Glutamatergic neuron (in vitro differentiated cells): ENCODE measurements at places on chromosomes 7 and 10.

DNA sequence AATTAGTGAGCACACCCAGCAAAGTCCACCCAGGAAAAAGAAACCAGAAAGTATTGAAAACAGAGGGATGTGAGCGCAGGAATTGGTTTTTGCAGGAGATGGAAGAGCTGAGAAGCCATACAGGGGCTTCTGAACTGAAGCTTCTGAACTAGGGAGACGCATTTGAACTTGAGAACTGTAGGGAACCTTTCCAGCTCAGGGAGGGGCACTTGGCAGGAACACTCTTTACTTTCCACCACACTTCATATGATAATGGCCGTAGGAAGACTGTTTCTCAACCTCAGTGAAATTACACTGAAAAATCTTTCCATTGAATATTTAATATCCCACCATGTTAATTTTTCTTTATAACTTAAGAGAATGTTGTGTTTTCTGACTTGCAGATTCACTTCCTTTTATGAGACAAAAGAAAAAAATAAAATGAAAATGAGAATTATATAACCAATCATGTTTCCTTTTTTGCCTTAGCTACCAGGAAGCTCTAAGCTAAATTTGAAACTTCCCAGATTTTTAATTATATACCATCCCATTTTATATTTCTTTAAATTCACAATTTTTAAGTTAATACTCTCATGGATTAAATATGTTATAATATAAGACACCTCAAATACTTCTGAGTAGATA, 98.3 kb upstream of the TCF7L2 start:
- no peak overlapping the region for H3K4me3 ChIP-seq
- H3K27ac ChIP-seq, result no peak overlapping the region
- no peaks in the 10 kb centered on the region for H3K27me3 ChIP-seq
- DNase-seq, result no peak

GRCh38 chr10:96269438-96270300, 1.7 kb downstream of the BLNK start:
- no peak overlapping the region for H3K27ac ChIP-seq
- peaks cover 2% of the 10 kb centered on the region for H3K27me3 ChIP-seq
- no peaks in the 10 kb centered on the region for H3K36me3 ChIP-seq
- no peak for DNase-seq
- no peak overlapping the region for H3K4me3 ChIP-seq
- H3K4me1 ChIP-seq, result peaks cover 6% of the 10 kb centered on the region

- H3K4me1 ChIP-seq, result no peaks in the 10 kb centered on the region
- no peak overlapping the region for H3K27ac ChIP-seq
- peaks cover 1% of the 10 kb centered on the region for H3K27me3 ChIP-seq
- no peak overlapping the region for H3K4me3 ChIP-seq
These were observed 56.4 kb downstream of the THNSL1 start for GRCh38 chr10:25072786-25073185.

DNA sequence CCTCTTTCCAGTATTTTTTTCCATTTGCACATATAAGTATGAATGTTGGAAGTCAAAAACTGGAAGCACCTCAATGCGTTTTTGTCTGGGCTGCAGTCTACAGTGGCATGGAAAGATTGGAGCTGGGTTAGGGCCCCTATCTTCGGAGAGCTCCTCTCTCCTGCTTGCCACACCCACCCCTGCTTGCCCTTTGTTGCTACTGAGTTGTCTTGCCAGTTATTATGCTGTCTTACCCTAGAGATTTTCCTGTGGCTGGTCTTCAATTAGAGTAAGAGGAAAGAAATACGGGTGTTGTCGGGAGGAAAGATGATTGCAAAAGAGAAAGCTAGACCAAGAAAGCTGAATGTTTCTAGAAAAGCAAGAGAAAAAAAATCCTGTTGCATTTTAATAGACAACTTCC, 228.9 kb upstream of the CELF2 start:
- no peak for DNase-seq
- H3K4me3 ChIP-seq, result no peak overlapping the region

DNA sequence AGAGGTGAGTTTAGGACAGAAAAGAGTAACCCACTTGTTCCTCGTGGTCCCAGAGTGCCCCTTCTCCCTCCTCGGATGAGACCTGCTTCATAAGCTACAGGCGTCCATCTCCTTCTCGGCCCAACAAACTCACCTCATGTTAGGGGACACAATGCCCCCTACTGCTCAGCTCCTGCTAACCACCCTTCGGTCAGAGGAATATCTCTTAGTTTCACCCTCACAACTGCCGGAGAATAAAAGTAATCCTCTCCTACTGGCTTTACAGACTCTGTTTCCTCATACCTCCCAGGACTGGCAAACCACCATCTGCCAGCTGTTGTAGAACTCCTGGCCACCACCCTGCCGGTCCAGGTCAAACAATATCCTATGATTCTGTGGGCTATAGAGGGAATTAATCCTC, 3.2 kb downstream of the AKR1B15 start:
- peaks cover 5% of the 10 kb centered on the region for H3K27me3 ChIP-seq
- H3K36me3 ChIP-seq, result no peaks in the 10 kb centered on the region
- no peak for DNase-seq
- H3K4me3 ChIP-seq, result no peak overlapping the region
- H3K27ac ChIP-seq, result no peak overlapping the region

GRCh38 chr7:5620459-5620881, 161.0 kb downstream of the RNF216 start:
- H3K4me3 ChIP-seq, result no peak overlapping the region
- H3K4me1 ChIP-seq, result peaks cover 17% of the 10 kb centered on the region
- H3K27me3 ChIP-seq, result peaks cover 7% of the 10 kb centered on the region
- H3K36me3 ChIP-seq, result no peaks in the 10 kb centered on the region
- peak overlapping the region; percentile 84 for H3K27ac ChIP-seq
- peak; percentile 85 for DNase-seq

DNA sequence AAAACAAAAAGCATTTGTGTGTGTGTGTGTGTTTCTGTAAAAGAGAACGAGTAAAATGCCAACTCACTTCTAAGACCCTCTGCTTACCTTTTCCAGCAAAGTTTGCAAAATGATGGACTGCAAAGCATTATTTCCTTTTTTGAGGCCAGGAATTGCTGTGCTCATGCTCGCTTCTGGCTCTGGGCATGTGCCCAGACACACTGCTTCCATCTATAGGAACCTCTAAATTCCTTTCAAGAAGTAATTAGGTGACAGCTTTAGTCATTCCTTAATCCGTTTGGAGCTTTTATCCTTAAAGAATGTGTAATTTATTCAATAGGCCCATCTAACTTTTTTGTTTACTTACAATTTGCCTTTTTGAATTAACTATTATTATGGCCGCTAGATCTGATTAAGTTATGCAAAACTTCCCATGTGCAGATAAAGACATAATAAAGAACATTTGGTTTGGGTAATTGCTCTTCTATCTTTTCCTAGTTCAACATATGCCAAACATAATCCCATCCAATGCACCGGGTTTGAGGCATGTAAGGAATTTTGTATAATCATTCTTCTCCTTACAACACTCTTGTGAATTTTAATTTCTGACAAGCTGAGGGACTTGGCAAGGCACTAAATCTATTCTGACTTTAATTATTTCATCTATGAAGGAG, 34.7 kb downstream of the A1CF start:
- H3K4me1 ChIP-seq, result no peaks in the 10 kb centered on the region
- no peaks in the 10 kb centered on the region for H3K36me3 ChIP-seq
- H3K27ac ChIP-seq, result no peak overlapping the region
- H3K4me3 ChIP-seq, result no peak overlapping the region

- DNase-seq, result no peak
- H3K27ac ChIP-seq, result no peak overlapping the region
- no peaks in the 10 kb centered on the region for H3K4me1 ChIP-seq
- H3K4me3 ChIP-seq, result no peak overlapping the region
These were observed 127.9 kb upstream of the SLC13A1 start for GRCh38 chr7:123327661-123328060.

GRCh38 chr10:124903111-124903510, 38.8 kb upstream of the ZRANB1 start:
- H3K27ac ChIP-seq, result peak overlapping the region; percentile 59
- peaks cover 23% of the 10 kb centered on the region for H3K4me1 ChIP-seq
- H3K27me3 ChIP-seq, result peaks cover 3% of the 10 kb centered on the region
- peak; percentile 35 for DNase-seq
- H3K4me3 ChIP-seq, result peak overlapping the region; percentile 18

DNA sequence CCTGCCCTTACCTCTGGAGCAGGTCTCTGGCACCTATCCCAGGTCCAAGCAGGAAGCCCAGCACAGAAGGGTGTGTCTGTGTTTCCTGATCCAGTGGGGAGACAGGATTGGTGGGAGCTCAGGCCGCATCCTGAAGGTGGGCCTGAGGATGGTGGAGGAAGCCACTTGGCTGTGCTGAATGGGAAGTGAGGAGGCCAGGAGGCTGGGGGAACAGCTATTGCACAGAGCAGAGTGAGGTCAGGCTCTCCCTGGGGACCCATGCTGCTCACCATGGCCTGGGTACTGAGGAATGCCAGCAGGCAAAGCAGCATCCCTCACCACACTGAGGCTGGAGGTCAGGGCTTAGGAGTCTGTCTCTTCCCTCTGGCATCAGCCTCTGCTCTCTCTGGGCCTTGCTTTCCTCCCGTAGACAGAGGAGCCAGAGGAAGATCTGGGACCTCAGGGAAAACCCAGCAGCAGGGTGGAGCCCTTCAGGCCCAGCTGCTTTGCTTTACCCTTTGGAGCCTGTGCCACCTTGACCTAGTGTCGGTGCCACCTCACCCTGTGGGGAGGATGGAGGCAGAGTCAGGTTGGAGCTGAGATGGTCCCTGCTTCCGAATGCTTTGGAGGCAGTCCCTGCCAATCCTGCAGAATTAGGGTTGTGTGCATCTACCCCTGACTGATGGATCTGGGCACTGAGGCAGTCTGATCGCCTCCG, 39.0 kb downstream of the CDH23 start:
- H3K36me3 ChIP-seq, result no peaks in the 10 kb centered on the region
- H3K4me1 ChIP-seq, result peaks cover 20% of the 10 kb centered on the region
- H3K27ac ChIP-seq, result peak overlapping the region; percentile 18
- no peak for DNase-seq

DNA sequence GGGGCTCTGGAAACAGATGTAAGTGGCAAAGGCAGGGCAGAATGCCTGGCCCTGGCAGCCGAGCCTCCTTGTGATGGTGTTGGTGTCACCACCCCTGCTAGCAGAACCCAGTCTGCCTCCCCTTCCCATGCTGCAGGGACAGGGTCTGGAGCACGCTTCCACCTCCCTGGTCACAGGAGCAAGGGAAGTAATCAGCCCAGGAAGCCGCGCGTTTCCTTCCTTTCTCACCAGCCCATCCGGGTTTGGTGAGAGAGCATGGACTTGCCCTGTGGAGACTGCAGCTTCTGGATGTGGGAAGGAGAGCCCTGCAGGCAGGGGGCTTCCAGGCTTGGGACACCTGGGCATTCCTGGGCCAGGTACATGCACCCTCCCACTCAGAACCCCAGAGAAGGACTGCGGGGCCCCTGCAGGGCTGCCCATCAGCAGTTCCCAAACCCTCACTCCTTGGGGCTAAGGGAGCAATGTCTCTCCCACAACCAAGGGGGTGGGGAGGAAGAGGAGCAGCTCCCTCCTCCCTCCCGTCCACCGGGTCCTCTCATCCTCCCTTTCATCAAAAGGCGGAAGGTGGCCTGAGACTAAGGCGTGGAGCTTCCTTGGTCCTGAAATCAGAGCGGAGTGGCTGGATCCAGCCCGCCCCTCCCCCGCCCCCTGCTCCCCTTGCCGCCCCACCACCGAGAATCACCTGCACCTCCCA, 1.8 kb downstream of the MMRN2 start:
- DNase-seq, result no peak
- peaks cover 12% of the 10 kb centered on the region for H3K36me3 ChIP-seq
- peaks cover 23% of the 10 kb centered on the region for H3K4me1 ChIP-seq
- H3K27me3 ChIP-seq, result peaks cover 21% of the 10 kb centered on the region
- peak overlapping the region; percentile 55 for H3K4me3 ChIP-seq

DNA sequence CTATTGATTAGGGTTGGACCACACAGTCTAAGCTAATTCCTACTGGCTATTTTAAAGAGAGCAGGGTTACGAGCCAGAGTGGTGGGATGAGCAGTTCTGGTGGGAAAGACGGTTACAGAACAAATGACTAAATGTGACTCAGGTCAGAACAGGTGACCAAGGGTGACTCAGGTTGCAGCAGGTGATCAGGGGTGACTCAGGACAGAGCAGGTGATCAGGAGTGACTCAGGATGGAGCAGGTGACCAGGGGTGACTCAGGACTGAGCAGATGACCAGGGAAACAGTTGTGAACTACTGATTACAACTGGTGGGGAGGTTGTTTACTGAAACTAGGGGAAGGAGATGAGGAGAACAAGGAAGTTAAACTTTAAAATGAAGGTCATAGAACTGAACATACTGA, 366.3 kb downstream of the ABCA13 start:
- peaks cover 11% of the 10 kb centered on the region for H3K36me3 ChIP-seq
- H3K4me1 ChIP-seq, result no peaks in the 10 kb centered on the region
- DNase-seq, result no peak
- H3K27ac ChIP-seq, result no peak overlapping the region

GRCh38 chr10:6667679-6668270, 87.7 kb upstream of the PRKCQ start:
- DNase-seq, result peak; percentile 52
- no peaks in the 10 kb centered on the region for H3K36me3 ChIP-seq
- no peak overlapping the region for H3K4me3 ChIP-seq
- H3K4me1 ChIP-seq, result no peaks in the 10 kb centered on the region
- no peak overlapping the region for H3K27ac ChIP-seq
- no peaks in the 10 kb centered on the region for H3K27me3 ChIP-seq

DNA sequence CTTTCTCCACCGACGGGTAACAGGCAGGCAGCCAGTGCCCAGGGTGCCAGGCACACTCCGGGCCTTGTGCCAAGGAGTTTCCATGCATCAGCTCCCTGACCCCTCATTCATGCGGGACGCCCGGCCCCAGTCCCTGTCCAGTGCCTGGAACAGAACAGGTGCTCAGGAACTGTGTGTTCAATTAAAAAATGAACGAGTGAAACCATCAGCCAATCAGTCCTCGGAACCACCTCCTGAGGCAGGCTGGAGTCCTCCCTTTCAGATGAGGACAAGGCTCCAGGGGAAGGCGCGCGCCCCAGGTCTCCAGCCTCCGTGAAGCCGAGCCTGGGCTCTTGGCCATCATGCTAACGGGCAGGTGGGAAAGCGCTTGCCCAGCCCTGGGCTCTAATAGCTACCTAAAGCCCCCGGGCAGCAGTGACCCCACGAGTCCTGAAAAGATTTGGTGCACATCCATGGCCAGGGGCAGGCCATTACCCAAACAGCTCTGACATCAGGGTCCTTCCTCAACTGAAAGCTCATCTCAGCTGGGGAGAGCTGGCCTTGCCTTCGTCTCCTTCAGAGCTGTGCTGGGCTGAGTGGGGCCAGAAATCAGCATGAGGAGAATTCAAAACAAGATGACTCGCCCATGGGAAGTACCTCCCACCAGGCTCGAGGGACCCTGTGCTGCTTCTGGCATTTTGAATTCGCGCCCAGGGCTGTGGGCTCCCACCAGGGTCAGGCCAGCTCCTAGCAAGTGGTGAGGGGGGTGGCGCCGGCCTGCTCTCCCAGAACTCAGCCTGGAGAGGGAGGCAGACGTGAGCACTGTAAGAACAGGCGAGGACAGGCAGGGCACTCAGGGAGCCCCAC, 200.5 kb downstream of the MAD1L1 start:
- DNase-seq, result no peak
- H3K27me3 ChIP-seq, result peaks cover 9% of the 10 kb centered on the region
- peaks cover 18% of the 10 kb centered on the region for H3K36me3 ChIP-seq
- peaks cover 7% of the 10 kb centered on the region for H3K4me1 ChIP-seq
- no peak overlapping the region for H3K4me3 ChIP-seq

GRCh38 chr10:123213192-123213591, 59.0 kb downstream of the BUB3 start:
- DNase-seq, result no peak
- no peaks in the 10 kb centered on the region for H3K27me3 ChIP-seq
- no peaks in the 10 kb centered on the region for H3K36me3 ChIP-seq
- H3K4me1 ChIP-seq, result peaks cover 2% of the 10 kb centered on the region
- H3K4me3 ChIP-seq, result no peak overlapping the region
